Mammary microvascular endothelial cell (primary cell): ENCODE measurements at places on chromosomes 16 and 17. TPM values are rescaled to one million over a fixed set of nuclear protein-coding genes. Genes with fewer than 3 reads are reported as not detected.

Gene KRTAP3-2
- total RNA-seq = not detected in 2 replicates

Gene RNF222
- total RNA-seq = not detected in 2 replicates

Gene CDK12
- 21.5 and 23.2 TPM in 2 replicates for total RNA-seq

Gene CLTC
- total RNA-seq = 369 and 394 TPM in 2 replicates

Gene MRPL12
- total RNA-seq = 145 and 156 TPM in 2 replicates

Gene KRT24
- not detected in 2 replicates for total RNA-seq

Gene MEOX1
- total RNA-seq = 6.4 and 6.5 TPM in 2 replicates

Gene NPW
- 2.5 and 3.1 TPM in 2 replicates for total RNA-seq

Gene TP53TG3
- not detected in 2 replicates for total RNA-seq

Gene CIBAR2
- total RNA-seq = not detected in 2 replicates

Gene SLC26A11
- 13.4 and 16.5 TPM in 2 replicates for total RNA-seq

Gene HSD17B2
- 299 and 347 TPM in 2 replicates for total RNA-seq

Gene PPM1E
- total RNA-seq = not detected in 2 replicates

Gene SCGB1C2
- not detected in 2 replicates for total RNA-seq

Gene TLCD1
- 2.5 and 3.5 TPM in 2 replicates for total RNA-seq

Gene IKZF3
- not detected in 2 replicates for total RNA-seq

Gene CACNG5
- not detected in 2 replicates for total RNA-seq

Gene SLC52A1
- total RNA-seq = 0.69 and 1.00 TPM in 2 replicates

Gene FOXN1
- not detected in 2 replicates for total RNA-seq

Gene SMIM5
- total RNA-seq = not detected in 2 replicates

Gene KRTAP2-1
- not detected in 2 replicates for total RNA-seq

Gene DYNLRB2
- not detected in 2 replicates for total RNA-seq

Gene KRTAP4-3
- not detected in 2 replicates for total RNA-seq

Gene BOLA2
- total RNA-seq = 14.1 and 22.7 TPM in 2 replicates

Gene MPO
- not detected in 2 replicates for total RNA-seq

Gene HSD17B1
- total RNA-seq = 0.05 TPM in 1 of 2 replicates, not detected in the other

Gene RND2
- under 0.01 and 0.20 TPM in 2 replicates for total RNA-seq

Gene CRYBA1
- total RNA-seq = not detected in 2 replicates
